ENCODE measurements at places on chromosomes 5 and 9.

DNA sequence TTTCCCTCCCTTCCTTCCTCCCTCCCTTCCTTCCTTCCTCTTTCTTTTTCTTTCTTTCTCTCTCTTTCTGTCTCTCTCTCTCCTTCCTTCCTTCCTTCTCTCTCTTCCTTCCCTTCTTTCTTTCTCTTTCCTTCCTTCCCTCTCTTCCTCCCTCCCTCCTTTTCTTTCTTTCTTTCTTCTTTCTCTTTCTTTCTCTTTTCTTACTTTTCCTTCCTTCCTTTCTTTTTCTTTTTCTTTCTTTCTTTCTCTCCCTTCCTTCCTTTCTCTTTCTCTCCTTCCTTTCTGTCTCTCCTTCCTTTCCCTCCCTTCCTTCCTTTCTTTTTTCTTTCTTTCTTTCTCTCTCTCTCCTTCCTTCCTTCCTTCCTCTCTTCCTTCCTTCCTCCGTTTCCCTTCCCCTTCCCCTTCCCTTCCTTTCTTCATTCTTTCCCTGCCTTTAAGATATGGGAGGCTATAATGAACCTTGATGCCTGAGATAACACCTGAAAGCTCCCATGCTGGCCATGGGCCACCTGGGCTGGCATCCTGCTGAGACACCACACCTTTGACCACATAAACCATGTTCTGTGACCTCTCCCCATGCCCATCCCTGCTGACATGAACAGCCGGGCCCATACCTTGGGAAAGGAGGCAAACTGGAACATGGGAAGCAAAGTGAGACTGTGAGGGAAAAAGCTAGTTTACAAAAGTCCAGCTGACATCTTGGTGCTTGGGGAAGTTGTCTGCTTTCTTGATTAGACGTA lies 197.8 kb upstream of the ZNF618 start:
- no peak for DNase-seq

DNA sequence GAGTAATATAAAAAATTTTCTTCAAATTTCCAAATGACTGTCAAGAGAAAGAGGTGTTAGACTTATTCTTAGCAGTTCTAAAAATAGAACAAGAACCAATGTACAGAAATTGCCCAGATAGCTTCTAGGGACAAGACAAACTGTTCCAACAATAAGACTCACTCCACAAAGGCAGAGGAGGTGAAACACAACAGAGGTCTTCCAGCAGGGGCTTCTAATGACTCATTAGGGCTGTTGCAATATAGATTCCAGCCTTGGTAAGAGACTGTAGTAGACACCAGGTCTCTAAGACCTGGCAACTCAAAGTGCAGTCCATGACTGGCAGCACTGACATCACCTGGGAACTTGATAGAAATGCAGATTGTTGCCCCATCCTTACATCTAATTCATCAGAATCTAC lies 134.6 kb upstream of the VLDLR start:
- no peak for DNase-seq

DNA sequence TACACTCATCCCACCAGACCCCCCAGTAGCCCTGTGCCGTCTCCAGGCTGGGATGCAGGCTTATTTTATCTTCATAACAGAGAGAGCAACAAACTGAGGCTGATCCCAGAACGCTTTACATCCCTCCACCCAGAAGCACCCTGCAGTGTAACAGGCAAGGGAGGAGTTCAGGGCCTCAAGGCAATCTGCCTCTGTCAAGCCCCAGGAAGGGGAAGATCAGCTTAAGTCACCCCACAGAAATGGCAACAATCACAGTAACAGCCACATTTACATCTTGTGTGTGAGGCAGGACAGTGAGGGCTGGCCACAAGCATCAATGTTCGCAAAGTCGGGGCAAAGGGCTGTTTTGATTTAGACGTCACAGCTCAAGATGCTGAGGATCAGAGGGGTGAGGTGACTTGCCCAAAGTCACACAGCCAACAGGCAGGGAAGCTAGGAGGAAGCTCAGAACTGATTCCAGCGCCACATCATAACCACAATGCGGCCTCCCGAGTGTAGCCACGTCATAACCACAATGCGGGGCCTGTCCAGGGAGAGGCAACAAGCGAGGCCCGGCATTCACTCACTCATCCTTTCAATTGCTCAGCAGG lies 14.4 kb downstream of the STK10 start:
- DNase-seq: no peak

DNA sequence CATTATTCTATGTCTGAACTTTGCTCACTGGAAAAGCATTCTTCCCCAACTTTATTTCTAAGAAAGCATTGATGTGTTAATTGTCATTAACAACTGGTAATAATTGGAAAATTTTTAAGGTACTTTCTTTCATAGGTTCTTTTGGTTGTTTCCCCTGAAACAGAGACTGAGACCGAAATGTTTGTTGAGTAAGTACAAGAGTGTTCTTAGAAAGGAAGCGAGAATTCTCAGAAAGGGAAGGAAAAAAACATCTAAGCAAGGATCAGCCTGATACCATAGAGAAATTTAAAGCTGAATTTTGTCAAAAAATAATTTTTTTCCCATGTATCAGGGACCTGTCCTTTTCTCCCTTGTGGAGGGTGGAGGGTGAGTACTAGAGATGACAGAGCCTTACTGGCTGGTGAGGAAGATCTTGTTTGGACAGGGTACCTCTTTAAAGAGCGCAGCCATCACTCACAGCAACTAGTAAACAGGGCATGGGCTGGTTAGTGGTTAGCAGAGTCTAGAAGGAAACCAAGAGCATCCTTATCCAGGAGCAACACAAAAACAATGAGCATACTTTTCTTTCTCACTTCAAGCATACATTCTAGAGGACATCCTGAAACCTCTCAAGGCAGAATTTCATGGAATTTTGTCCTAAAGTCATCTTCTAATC lies 898.5 kb downstream of the DNAH5 start:
- no peak for DNase-seq

DNA sequence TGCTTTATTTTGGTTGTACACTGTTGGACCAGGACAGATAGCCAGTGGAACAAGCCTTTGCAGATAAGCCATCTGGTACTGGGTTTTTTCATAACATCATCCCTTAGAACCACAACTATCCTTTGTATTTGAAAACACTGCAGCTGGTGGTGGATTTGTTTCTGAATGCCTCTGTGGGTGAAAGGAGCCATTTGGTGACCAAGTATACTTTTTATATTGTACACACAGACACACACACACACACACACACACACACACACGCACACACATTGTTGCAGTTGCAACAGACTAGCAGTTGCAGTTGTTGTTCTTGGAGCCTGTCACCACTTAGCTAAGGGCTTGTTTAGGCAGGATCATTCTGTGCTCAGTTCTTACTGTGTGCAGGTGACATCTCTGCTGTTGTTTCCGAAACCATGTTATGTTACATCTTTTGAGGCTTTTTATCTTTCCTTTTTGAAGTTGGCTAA lies 22.9 kb upstream of the CAVIN4 start:
- DNase-seq: no peak

GRCh38 chr5:94888674-94889073 lies 270.2 kb downstream of the SLF1 start:
- DNase-seq: no peak

DNA sequence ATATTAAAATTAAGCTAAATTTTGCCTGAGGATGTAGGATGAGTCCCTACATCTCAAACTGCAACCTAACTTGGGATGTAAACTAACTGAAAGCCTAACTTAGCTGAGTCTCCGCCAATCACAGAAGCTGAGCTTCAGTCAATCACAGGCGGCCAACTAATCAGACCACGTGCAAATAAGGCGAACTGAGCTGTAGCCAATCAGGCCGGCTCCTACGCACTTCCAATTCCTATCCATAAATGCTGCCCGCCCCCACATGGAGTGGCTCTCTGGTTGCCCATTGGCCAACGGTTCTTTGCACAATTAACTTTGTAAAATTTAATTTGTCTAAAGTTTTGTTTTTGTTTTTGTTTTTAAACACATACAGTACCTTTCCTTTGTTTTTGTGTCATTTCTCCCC lies 13.9 kb upstream of the GPX8 start:
- DNase-seq: no peak

- DNase-seq: no peak
Measured at GRCh38 chr5:126339215-126339805, 83.9 kb upstream of the GRAMD2B start.

DNA sequence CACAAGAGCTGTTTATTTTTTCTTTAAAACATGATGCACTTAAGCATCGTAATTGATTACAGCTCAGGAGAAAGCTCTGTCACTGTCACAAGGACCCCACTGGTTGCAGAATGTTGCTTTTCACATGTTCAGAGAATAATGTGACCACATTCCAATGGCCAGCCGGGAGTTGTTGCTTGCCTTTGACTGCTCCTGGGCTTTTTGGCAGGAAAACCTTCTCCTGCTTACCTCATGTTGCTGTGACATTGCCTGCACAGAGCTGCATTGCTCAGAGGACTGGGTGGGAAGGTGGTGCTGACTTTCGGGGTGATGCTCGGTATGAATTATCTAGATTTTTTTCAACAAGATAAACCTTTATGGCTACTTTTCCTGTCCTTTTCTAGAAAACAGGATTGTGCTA lies 88.2 kb downstream of the PALM2AKAP2 start:
- DNase-seq: no peak

DNA sequence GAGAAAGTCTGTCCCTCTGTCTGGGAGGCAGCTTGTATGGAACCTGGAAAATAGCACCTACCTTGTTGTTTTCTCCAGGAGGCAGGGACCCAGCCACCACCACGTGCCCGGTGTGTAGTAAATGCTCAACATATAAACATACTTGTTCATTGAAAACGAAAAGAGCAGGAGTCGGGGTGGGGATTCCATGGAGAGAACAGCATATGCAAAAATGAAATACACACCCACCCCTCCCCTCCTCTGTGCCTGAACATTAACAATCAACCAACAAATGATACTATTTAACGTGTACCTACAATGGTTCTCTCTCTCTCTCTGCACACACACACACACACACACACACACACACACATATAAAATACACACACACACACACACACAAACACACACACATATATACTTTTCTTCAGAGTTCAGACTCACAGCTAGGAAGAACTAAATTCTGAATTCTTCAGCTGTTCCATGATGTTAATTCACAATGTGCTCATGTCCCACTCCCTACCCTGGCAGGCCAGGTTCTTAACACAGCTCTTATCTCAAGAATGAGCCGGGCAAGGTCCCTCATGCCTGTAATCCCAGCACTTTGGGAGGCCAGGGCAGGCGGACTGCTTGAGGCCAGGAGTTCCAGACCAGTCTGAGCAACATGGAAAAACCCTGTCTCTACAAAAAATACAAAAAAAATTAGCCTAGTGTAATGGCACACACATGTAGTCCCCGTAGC lies 16.3 kb upstream of the DENND1A start:
- DNase-seq: no peak

- DNase-seq: no peak
Measured at GRCh38 chr9:97510797-97511654, 9.6 kb downstream of the TMOD1 start.

GRCh38 chr9:131624636-131625507 lies 79.5 kb downstream of the PRRT1B start:
- DNase-seq: no peak

DNA sequence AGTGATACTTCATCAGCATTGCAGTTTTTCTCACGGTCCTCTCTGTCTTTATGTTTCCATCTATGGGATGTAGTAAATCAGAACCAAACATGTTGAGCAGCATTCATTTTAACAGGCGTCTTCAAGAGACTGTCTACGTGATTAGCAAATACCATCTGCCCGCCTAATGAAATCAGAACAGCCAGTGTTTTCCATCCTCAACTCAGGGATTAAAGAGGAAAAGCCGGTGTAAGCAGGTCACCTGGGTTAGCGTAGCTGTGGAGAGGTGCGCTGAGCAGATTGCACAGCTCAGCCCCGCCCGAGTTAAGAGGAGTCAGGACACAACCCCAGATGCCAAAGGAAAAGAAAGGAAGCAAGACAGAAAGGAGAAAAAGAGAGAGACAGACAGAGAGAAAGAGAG lies 54.3 kb upstream of the ANKRD33B start:
- DNase-seq: no peak

DNA sequence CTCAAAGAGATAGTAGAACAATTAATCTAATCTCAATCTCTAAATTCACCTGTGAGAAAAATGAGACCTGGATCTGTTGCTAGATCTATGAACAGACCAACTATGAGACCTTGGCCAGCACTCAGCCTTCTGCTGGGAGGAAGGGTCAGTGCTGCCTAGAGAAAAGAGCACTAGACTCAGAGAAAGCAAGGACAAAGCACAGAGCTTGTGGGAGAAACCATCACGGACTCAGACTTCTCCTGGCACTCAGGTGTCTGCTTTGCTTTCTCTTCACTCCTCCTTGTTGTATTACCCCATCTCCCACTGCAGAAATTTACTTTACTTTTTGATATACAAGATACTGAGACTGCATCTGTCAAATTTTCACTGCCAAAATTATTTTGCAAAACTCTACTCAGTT lies 890.0 kb upstream of the NUDT12 start:
- DNase-seq: no peak

DNA sequence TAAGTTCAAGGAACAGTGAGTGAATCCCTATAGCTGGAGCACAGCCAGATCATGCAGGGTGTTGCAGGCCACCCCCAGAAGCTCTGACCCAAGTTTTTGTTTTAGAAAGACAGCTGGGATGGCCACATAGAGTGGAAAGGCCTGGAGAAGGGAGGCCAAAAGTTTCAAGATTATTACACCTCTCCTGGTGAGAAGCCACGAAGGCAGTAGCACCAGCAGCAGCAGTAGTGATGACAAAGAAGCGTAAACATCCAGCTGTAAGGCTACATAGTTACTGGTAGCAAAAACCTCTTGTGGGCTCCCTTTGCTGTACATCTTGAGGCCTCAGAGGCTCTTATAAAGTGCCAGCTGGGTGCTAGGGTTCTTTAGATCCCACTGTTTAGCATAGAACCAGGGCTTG lies 11.8 kb downstream of the ADAMTSL1 start:
- DNase-seq: no peak

DNA sequence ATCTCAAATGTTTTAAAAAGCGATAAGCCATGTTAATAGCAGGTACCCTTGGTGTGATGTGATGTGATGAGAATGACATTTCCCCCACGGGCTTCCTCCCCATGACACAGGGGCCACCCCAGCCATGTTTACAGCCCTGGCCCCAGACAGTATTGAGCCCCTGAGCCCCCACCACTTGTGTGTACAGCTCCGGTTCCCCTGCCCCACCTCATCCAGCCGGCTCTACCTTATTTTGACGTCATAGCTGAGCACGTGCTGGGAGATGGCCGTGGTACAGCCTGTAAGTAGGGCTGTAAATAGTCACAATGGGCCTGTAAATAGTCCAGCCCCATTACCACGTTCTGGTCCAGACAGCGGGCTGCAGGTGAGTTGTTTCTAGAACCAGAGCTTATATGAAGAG lies 24.9 kb upstream of the HNRNPH1 start:
- DNase-seq: no peak

DNA sequence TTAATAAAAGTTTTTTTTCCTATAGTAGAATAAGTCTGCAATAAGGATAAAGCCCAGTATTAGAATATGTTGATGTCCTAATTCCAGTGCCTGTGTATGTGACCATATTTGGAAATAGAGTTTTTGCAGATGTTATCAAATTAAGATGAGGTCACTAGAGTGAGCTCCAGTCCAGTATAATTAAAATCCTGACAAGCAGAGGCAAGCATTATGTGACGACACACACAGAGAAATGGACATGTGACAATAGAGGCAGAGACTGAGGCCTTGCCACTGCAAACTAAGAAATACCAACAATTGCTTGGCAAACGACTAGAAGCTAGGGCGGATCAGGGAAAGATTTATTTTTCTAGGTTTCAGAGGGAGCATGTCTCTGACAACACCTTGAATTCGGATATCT lies 216.4 kb upstream of the CYLC2 start:
- DNase-seq: no peak

- no peak for DNase-seq
Measured at GRCh38 chr5:66694036-66694435, 97.8 kb downstream of the MAST4 start.
